ENCODE measurements at places on chromosomes 11 and 22.

DNA sequence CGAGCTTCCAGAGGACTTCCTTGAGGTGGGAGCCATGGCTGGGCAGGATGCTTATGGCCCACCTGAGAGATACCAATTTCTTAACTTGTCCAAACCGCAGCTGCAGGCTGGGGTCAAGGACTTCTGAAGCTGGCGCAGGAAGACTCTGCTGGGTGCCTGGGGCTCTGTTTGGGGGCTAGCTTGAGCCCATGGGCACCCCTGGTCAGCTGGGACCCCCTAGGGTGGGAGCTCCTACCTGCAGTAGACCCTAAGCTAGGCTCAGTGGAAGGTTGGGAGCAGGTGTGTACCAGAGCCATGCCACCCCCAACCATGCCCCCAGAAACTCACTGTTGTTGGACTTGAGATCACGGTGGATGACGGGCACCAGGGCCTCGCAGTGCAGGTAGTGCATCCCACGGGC is 1.3 kb downstream of the MAP3K11 start:
- DNase-seq = no peak

DNA sequence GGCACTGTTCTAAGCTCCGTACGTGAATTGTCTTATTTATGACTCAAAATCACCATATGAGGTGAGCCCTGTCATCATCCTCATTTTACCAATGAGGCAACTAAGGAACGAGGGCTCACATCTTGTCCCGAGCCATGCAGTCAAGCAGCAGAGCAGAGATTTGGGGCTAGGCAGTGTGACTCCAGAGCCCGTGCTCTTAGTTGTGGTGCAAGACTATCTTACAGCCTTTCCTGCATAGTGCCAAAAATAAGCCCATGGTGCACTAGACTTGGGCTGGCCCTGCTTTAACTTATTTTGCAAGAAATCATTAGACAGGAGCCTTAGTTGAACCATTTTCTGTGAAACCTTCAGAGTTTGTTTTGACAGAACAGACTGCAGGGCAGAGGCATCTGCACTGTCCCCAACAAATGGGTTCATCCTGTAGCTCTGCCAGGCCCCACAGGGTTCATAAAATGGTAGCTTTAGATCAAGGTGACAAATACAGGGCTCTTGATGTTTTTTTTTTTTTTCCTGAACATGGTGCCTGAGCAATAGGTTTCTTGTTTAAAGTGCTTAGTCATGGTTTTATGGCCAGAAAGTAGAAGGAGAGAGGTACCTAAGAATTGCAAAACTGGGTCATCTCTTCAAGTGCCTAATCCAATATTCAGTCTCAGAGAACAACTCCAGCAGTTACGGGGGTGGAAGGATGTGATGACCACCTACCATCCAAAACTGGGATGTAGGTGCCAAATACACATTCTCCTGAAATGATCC is 56.6 kb downstream of the BMAL1 start:
- no peak for DNase-seq

- no peak for DNase-seq
These were observed 1243.5 kb downstream of the BRD1 start for GRCh38 chr22:48584170-48584569.

DNA sequence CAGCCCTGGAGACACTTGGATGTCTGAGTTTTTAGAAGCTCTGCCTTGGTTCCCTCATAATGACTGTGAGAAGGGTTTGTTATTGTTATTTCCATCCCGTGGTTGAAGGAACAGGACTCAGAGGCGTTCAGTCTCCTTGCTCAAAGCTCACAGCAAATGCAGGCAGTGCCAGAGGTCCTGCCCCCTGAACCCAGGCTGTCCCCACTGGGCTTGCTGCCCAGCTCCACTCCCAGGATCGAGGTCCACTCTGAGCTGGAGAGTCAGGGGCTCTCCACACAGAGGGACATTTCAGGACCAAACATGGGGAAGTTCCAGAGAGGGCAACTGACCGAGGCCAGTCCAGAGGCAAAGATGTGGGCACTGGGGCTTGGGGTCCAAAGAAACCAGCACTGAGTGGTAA is 14.8 kb downstream of the FGF4 start:
- DNase-seq = no peak

DNA sequence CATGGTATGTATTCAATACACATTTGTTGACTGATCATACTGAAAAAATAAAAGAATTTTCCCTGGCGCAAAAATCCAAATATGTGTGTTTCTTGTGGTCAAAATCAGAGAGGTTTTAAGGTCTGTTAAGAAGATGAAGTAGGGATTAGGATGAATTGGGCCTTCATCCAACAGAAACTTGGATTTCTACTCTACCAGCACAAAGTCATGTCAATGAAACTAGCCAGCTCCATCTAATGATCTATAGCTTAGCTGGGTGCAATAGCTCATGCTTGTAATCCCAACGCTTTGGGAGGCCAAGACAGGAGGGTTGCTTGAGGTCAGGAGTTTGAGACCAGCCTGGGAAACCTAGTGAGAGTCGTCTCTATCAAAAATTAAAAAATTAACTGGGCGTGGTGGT is 65.5 kb downstream of the USP35 start:
- DNase-seq = no peak

DNA sequence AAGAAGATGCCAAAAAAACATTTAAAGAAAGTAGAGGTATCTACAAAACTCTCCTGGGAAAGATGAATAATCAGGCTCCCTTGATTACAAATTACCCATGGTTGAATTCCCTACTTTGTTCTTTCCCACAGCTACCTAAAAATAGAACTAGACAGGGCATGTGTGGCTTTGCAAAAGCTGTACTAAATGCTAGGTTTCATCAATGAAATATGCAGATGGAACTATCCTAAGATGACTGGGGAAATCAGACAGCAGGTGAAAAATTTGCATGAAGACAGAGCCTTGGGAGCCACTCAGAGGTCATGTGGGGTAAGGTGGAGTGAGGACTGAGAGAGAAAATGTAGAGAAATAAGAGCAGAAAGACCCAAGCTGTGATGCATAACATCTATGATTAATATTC is 14.7 kb downstream of the LAYN start:
- DNase-seq = no peak

GRCh38 chr22:49299821-49300231 is 527.8 kb downstream of the BRD1 start:
- DNase-seq = no peak

GRCh38 chr11:113192121-113192925 is 122.1 kb upstream of the TTC12 start:
- no peak for DNase-seq

DNA sequence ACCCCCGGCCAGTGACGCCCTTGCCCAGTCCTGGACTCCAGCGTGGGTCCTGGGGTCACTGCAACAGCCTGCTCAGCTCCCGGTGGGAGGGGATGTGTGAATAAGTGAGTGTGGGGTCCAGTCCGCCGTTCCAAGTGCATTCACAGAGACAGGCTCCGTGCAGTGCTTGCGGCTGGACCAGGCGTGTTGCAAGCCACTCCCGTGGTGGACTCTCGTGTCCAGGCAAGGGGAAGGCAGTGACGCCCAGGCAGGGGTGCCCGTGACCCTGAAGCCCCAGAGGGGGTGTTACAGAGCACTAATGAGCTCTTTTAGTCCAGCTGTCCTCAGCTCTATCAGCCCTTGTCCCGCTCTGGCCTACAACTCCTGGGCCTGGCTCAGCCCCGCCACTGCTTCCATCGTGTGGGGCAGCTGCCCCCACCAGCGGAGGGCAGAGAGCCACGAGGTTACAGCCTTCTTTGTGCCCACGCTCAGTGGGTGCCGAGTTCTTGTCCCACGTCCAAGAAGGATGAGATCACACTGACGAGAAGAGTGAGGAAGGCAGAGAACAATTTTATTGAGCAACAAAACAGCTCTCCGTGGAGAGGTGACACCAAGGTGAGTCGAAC is 1807.5 kb downstream of the LRRC4C start:
- no peak for DNase-seq

DNA sequence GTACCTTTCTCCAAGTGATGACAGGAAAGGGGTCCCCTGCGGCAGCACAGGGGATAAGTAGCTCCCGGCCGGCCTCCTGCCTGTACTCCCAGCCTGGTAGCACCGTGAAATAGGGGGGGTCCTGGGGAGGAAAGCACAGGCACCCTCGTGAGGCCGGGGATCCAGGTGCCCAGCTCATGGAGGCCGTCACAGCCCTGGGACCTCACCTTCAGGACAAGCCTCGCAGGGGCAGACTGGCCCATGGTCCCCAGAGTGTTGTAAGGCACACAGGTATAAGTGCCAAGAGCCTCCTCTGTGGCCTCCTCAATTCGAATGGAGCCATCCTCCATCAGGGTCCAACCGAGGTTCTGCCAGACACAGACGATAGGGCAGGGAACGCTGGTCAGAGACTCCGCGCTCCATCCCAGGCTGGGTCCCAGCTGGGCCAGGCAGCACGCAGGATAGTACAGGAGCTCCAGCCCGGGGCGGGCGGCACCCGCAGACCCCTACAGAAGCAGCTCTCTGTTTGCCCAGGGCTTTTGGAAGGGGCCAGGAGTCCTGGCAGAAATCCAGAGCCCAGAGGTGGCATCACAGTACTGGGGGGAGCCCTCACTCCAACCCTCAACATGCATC is 25.2 kb downstream of the IGSF9B start:
- no peak for DNase-seq

DNA sequence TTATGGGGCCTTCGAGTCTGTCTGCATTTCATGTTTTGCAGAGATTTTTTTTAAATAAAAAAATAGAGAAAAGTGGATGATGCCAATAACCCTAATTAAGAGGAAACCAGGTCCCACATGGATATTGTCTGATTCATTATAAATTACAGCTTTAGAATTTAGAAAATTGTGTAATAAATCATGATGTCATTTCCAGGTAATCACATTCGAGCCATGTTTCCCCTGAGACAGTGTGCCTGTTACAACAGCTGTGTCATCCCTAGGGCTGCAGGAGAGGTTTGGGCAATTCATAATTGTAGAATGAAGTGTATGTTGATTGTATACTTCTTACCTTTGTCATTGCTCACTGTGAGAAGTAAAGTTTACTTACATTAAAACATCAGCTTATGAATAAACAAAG is 38.3 kb downstream of the NCAM1 start:
- no peak for DNase-seq

Data from AG04450 (cell line).